ENCODE measurements at places on chromosomes 2 and 18.

DNA sequence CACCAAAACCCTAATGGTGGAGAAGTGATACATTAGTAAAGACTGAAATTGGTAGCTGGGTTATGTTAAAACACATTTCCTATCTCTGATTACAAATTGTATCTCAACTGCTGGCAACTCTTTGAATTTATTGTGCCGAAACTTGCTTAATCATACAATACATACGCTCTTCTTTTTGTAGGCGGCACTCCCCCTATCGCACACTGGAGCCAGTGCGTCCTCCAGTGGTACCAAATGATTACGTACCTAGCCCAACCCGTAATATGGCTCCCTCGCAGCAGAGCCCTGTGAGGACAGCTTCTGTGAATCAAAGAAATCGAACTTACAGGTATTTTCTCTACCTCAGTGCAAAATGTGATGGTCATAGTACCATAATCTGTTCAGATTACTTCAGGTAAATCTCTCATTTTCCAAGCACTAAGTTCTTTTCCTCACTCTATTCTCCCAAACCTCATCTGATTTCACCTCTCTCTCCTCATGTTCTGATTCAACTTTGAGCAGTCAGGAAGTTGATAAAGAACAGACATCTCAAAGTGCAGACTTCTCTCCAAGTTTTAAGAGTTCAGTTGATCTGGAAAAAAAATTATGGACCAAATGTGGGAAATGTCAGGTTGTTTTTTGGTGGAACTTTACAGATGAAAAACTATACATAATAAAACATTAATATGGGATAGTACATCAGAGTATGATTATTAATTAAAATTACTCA, 66.5 kb downstream of the ABI2 start:
- H3K27ac ChIP-seq, result no peak overlapping the region
- H3K4me3 ChIP-seq, result no peak overlapping the region
- DNase-seq, result no peak
- H3K27me3 ChIP-seq, result no peaks in the 10 kb centered on the region
- H3K4me1 ChIP-seq, result no peaks in the 10 kb centered on the region

GRCh38 chr2:31148514-31148913, 10.3 kb upstream of the GALNT14 start:
- H3K27ac ChIP-seq, result no peak overlapping the region
- H3K36me3 ChIP-seq, result no peaks in the 10 kb centered on the region
- DNase-seq, result no peak
- no peaks in the 10 kb centered on the region for H3K4me1 ChIP-seq
- peaks cover 11% of the 10 kb centered on the region for H3K27me3 ChIP-seq

- H3K4me1 ChIP-seq, result no peaks in the 10 kb centered on the region
- no peaks in the 10 kb centered on the region for H3K27me3 ChIP-seq
- DNase-seq, result no peak
- H3K4me3 ChIP-seq, result no peak overlapping the region
Observed at GRCh38 chr2:186554850-186555671, 34.8 kb upstream of the ITGAV start.

DNA sequence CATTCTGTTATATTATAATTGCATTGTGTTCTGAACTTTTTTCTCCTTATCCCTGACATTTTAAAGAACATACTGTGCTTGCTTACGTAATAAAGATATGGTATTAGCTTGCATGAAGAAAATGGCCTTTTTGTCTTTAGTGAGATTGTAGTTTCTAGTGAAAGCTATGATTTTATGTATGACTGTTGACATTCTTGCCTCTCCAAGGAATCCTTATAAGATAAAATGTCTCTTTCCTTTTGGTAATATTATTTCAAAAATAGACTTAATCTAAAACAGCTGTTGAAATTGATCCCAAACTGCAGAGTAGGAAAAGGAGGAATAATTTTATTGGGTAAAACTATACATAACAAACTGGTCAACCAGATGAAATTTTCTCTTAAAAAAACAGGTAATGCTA, 40.8 kb upstream of the CCDC102B start:
- DNase-seq, result no peak
- H3K27ac ChIP-seq, result no peak overlapping the region
- H3K4me1 ChIP-seq, result no peaks in the 10 kb centered on the region
- H3K4me3 ChIP-seq, result no peak overlapping the region

DNA sequence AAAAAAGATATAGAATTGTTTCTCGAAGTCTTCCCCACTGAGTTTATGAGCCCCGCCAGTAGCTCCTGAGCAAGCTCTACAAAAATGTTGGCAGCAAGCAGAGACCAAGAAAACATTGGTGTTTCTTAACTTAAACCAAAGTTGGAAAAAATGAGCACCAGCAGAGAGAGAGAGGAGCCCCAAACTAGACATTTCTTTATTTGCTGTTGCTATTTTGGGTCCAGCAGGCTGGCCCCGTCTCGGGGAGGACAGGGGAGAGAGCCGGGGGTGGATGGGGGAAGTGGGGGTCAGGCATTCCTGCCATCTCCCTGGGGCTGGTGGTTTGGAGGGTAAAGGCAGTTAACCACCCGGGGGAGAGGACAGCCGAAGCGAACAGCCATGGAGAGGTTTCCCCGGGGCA, 113.0 kb downstream of the DYSF start:
- H3K4me3 ChIP-seq, result no peak overlapping the region
- no peaks in the 10 kb centered on the region for H3K4me1 ChIP-seq
- no peak for DNase-seq
- H3K36me3 ChIP-seq, result no peaks in the 10 kb centered on the region

GRCh38 chr2:239853706-239854327, 171.3 kb downstream of the NDUFA10 start:
- H3K4me1 ChIP-seq, result no peaks in the 10 kb centered on the region
- H3K27ac ChIP-seq, result no peak overlapping the region
- no peak overlapping the region for H3K4me3 ChIP-seq

DNA sequence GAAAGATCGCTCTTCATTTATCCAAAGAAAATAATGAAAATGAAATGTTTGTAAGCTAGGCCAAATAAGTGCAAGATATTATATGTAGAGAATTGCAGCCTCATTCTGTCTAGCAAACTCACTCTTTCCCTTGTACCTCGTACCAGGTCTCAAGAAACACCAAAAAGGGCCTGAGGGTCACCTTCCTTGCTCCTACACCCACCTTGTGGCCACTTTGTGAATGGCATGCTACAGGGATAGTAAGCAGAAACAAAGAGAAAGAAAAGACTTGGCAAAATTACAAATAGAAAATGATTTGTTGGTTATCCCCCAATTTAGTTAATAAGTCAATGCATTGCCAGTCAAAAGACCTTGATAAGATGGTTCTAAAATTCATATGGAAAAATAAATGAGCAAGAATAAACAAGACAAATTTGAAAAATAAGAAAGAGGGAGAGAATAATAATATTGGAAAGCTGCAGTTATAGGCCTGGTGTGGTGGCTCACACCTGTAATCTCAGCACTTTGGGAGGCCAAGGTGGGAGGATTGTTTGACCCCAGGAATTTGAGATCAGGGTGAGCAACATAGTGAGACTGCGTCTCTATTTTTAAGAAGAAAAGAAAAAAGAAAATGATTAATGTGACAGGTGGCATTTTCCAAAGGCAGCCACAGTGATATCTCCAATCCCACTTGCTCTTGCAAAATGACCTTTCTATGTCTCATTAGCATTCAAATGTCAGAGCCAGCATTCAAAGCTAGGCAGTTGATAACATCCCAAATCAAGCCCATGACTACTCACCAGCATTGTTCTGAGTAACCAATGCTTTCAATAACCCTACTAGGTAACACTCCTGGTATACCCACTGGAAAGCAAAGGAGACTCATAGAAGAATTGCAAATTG, 38.8 kb upstream of the BMP10 start:
- H3K36me3 ChIP-seq, result no peaks in the 10 kb centered on the region
- H3K27me3 ChIP-seq, result no peaks in the 10 kb centered on the region
- no peak overlapping the region for H3K27ac ChIP-seq
- H3K4me1 ChIP-seq, result peaks cover 18% of the 10 kb centered on the region
- no peak overlapping the region for H3K4me3 ChIP-seq

DNA sequence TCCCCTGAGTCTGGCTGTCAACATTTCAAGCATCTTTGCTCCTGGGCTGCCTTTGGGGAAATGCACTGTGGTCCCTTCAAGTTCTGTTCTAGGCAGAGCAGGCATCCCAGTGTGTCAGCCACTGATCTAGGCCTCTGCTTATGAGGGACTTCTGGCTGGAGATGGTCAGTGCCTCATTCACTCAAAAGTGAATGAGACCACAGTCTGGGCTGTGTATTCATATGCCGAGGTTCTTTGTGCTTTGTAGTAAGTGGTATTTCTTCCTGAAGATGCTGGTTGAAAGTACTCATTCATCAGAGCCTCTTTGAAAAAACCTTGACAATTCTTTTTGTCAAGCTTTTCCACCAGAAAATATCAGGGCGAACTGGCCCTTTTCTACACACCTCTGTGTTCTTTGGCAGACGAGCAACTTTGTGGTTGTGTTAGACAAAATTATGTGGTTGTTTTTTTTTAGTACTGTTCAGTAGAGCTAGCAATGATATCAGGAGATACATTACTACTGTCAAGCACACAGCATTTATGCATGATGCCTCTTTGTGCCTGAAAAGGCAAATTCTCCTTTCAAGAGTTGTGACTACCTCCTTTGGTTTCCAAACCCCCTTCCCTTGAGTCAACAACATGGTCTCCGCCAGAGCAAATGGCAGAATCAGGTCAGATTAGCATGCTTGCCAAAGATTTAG, 510.9 kb upstream of the NRP2 start:
- no peaks in the 10 kb centered on the region for H3K4me1 ChIP-seq
- H3K27ac ChIP-seq, result no peak overlapping the region
- no peaks in the 10 kb centered on the region for H3K27me3 ChIP-seq
- no peak for DNase-seq
- H3K4me3 ChIP-seq, result no peak overlapping the region
- no peaks in the 10 kb centered on the region for H3K36me3 ChIP-seq

DNA sequence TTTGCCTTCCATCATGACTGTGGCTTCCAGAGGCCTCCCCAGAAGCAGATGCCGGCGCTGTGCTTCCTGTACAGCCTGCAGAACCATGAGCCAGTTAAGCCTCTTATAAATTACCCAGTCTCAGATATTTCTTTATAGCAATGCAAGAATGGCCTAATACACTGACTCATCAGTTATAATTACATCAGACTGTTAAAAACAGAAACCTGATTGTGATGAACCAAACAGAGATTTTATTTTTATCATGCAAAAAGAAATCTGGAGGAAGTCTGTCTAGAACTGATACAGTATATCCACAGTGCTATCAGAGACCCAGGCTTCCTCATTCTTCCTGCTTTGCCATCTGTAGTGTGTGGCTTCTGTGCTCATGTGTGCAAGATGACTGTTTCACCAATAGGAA, 93.4 kb upstream of the MEX3C start:
- H3K4me3 ChIP-seq, result no peak overlapping the region
- no peaks in the 10 kb centered on the region for H3K36me3 ChIP-seq
- no peak for DNase-seq
- H3K4me1 ChIP-seq, result no peaks in the 10 kb centered on the region
- H3K27me3 ChIP-seq, result no peaks in the 10 kb centered on the region

GRCh38 chr2:135600915-135601314, 69.6 kb downstream of the R3HDM1 start:
- H3K27me3 ChIP-seq, result no peaks in the 10 kb centered on the region
- H3K4me1 ChIP-seq, result no peaks in the 10 kb centered on the region
- H3K36me3 ChIP-seq, result peaks cover 32% of the 10 kb centered on the region
- no peak overlapping the region for H3K4me3 ChIP-seq
- H3K27ac ChIP-seq, result peak overlapping the region; percentile 29

- no peak overlapping the region for H3K4me3 ChIP-seq
- no peak overlapping the region for H3K27ac ChIP-seq
- H3K4me1 ChIP-seq, result peaks cover 16% of the 10 kb centered on the region
Observed at GRCh38 chr2:118016911-118017310, 3.0 kb upstream of the CCDC93 start.

GRCh38 chr2:109451671-109452070, 162.1 kb downstream of the SEPTIN10 start:
- no peak for DNase-seq
- H3K27ac ChIP-seq, result no peak overlapping the region
- H3K36me3 ChIP-seq, result peaks cover 22% of the 10 kb centered on the region
- H3K4me3 ChIP-seq, result no peak overlapping the region
- no peaks in the 10 kb centered on the region for H3K27me3 ChIP-seq

DNA sequence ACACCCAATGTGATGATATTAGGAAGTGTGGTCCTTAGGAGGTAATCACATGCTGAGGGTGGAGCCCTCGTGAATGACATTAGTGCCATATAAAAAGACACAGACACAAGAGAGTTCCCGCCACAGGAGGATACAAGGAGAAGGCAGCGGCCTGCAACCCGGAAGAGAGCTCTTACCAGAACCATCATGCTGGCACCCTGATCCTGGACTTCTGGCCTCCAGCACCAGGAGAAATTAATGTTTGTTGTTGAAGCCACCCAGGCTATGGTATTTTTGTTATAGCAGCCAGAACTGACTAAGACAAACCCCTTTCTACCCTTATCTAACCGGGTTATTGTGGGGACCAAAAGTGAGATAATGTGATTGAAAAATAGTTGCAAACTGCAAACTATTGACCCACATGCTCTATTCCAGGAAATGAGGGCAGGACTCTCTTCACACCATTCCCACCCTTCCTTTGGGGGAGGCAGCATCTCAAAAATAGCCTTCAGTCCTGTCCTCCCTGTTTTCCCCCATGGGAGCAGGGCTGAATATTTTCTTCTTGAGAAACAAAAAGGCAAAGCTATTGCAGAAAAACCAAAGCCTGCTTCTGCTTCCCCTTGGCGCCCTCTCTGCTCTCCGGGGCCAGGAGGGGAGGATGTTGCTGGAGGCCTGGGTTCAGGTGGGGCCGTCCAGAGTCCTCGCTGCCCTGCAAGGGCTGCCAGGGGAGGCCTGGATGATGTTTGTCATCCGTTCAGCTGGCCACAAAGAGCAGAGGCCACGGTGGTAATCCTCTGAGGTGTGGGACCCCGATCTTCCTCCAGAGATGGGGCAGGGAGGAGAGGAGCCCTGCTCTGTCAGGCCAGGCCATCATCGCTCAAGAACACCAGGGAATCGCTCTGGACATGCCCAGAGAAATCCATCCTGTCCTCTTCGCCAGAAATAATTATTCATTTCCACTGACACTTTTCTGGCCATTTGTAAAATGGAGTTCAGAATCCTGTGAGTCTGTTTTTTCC, 73.8 kb upstream of the HAAO start:
- peaks cover 11% of the 10 kb centered on the region for H3K4me1 ChIP-seq
- DNase-seq, result no peak
- no peaks in the 10 kb centered on the region for H3K27me3 ChIP-seq
- H3K36me3 ChIP-seq, result no peaks in the 10 kb centered on the region
- H3K4me3 ChIP-seq, result no peak overlapping the region
- no peak overlapping the region for H3K27ac ChIP-seq

- H3K4me1 ChIP-seq, result peaks cover 2% of the 10 kb centered on the region
- peaks cover 34% of the 10 kb centered on the region for H3K27me3 ChIP-seq
- no peak overlapping the region for H3K27ac ChIP-seq
- no peak overlapping the region for H3K4me3 ChIP-seq
- no peak for DNase-seq
- H3K36me3 ChIP-seq, result no peaks in the 10 kb centered on the region
Observed at GRCh38 chr18:37584952-37585695, 19.5 kb upstream of the CELF4 start.

GRCh38 chr2:230650585-230651137, 62.0 kb upstream of the CAB39 start:
- H3K36me3 ChIP-seq, result no peaks in the 10 kb centered on the region
- DNase-seq, result no peak
- no peaks in the 10 kb centered on the region for H3K27me3 ChIP-seq
